ENCODE measurements at places on chromosomes 1 and 21.
A peak's percentile ranks its signal among the peaks of the same experiment; 100 is the strongest.

GRCh38 chr1:82371844-82372498 is 571.2 kb downstream of the ADGRL2 start:
- peak; percentile 2 for DNase-seq

DNA sequence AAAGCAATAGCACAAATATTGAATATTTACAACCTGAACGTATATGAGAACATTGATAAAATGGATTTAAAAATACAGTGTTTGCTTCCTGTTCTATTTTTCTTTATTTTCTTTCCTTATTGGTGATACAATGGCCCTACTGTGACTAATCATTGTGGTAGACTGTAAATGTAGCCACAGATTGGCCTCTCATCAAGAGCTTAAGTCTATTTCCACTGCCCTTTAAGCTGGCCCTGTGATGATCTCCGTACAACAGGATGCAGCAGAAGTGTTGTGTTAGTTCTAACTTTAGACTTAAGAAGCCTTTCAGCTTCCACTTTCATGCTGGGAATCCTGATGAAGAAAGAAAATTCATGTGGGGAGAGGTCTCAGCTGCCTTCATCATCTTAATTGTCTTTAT is 285.6 kb upstream of the B3GALT2 start:
- DNase-seq: no peak

GRCh38 chr1:24555591-24556413 is at the start of gene NCMAP:
TSS of gene NCMAP (plus strand) at chr1:24556087. CDS start at chr1:24595431, 39,344 bp downstream.
- DNase-seq: no peak

- no peak for DNase-seq
These were observed 232.5 kb upstream of the JUN start for GRCh38 chr1:59016390-59016789.

- no peak for DNase-seq
These were observed 9.8 kb upstream of the PLCH2 start for GRCh38 chr1:2466270-2466665.

- no peak for DNase-seq
These were observed 3.0 kb upstream of the NFIA start for GRCh38 chr1:61079296-61079897.

GRCh38 chr1:171663854-171664575 is 11.5 kb upstream of the MYOC start:
- DNase-seq: no peak
